ENCODE measurements at places on chromosomes 7 and 10.

DNA sequence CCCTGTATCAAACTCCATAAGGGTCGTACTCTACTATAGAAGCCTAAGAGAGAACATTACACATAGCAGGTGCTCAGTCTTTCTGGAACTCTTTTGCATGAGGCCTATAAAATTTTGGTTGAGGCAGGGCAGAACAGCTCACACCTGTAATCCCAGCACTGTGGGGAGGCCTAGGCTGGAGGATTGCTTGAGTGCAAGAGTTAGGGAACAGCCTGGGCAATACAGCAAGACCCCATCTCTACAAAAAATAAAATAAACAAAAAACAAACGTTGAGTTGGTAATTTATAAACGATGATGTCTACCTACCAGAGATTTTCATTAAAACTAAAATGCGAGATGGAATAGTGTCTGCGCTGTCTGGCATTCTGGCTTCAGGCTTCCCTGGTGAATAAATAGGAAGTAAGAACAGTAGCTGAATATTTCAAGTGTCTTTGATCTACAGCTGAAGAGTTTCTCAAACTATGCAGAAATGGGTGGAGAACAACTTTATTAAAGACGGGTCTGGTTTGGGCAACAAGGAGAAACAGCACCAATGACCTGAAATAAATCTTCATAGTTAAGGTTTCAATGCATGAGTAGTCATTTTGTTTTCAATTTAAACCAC is 774 bp downstream of the PON2 start:
- DNase-seq: no peak

GRCh38 chr10:88657901-88658300 is 6.3 kb upstream of the LIPF start:
- DNase-seq: no peak

DNA sequence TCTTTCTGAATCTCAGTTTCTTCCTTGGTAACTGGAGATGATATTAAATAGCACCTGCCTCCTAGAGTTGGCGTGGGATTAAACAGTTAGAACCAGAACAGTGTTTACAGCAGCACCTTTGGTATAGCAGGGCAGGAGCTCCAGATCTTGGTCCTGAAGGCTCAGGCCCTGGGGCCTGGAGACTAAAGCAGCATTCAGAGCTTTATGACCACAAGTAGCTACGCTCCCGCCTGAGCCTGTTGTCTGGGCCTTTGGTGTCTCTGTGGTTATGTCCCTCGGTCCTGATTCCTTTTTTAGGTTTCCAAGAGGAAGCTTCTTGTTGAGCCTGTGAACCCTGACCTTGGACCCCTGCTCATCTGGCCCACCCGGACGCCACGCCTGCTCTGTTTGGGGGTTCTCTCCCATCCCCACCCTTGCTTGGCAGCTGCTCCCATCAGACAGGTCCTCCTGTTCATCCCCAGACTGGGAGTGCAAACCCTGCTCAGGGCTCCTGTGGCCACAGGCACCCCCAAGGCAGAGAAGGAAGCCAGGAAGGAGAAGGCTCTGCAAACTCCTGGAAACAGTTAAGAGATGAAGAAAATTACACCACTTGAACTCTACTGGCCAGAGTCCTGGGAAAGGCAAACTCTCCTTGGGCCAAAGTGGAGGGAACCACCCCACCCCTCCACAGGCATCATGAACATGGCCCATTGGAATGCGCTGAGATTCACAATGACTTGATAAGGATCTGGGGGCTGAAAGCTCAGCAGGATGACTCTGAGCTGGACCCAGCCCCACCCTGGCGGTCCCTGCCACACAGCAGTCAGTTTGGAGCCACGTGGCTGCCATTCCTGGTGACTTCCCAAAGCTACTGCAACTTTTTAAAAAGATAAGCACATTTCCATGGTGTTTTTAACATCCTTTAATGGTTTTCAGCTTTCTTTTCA is 50.1 kb upstream of the TMEM72 start:
- DNase-seq: no peak

DNA sequence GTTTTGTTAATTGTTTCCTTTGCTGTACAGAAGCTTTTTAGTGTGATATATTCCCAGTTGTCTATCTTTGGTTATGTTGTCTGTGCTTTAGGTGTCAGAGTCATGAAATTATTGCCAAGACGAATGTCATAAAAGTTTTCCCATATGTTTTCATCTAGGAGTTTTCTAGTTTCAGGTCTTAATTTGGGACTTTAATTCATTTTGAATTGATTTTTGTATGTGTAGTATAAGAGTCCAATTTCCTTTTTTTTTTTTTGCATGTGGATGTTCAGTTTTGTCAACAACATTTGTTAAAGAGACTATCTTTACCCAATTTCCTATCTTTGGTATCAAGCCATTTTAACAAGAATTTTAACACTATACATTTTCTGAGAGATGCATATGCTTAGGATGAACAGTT is 432.2 kb downstream of the CNTNAP2 start:
- DNase-seq: no peak

- no peak for DNase-seq
Observed at GRCh38 chr7:144818511-144818910, 17.3 kb downstream of the TPK1 start.

GRCh38 chr10:98168147-98168546 is 33.7 kb downstream of the R3HCC1L start:
- DNase-seq: peak; percentile 9

GRCh38 chr10:50421026-50421719 is 169.9 kb upstream of the ASAH2 start:
- DNase-seq: peak; percentile 33

DNA sequence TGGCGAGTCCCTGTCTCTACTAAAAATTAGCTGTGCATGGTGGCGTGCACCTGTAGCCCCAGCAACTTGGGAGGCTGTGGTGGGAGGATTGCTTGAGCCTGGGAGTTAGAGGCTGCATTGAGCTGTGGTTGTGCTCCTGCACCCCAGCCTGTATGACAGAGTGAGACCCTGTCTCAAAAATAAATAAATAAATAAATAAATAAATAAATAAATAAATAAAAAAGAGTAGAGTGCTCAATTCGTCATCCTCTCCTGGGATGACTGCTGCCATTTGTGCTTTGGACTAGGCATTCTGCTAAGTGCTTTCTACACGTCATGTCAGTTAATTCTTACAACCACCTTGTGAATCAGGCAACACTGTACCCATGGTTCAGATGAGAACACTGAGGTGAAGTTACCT is 130.6 kb downstream of the DOCK1 start:
- DNase-seq: no peak

DNA sequence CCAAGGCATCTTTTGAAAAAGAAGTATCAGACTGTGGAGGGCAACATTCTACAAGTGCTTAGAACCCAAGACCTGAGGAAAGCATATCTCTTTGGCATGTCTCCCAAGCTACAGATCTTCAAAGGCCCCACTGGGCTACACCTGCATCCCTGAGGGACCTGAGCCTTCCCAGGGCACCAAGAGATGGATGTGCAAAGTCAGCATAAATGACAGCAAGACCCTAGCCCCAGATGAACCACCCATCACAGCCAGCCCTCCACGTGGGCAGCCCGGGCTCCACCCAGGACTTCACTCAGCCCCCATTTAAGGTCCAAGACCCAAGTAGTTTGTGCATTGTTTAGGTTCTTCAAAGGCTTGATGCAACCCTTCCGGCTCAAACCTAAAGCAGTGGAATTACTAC is 123.5 kb downstream of the SFMBT2 start:
- no peak for DNase-seq

- no peak for DNase-seq
Observed at GRCh38 chr7:142891490-142892082, 6.0 kb upstream of the TRPV6 start.

- DNase-seq: no peak
Observed at GRCh38 chr10:29428486-29428885, 139.6 kb downstream of the LYZL1 start.

GRCh38 chr10:132068431-132069121 is 2.8 kb downstream of the JAKMIP3 start:
- DNase-seq: no peak

DNA sequence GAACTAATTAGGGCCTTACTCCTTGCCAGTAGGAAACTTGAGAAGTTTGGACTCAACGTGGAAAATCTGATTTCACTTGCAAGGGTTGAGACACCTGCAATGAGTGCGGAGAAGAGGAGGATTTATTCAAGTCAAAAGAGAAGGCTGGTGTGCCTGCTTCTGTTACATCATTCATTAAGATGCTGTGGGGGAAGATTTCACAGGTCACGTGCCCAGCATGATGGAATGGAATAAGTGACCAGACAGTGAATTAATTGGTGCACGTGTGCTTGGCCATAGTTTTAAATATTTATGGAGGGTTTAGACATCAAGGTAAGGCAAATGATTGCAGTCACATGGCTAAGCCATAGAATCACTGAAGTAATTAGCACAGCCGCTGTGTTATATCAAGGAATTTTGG is 155.0 kb downstream of the C7orf25 start:
- no peak for DNase-seq

DNA sequence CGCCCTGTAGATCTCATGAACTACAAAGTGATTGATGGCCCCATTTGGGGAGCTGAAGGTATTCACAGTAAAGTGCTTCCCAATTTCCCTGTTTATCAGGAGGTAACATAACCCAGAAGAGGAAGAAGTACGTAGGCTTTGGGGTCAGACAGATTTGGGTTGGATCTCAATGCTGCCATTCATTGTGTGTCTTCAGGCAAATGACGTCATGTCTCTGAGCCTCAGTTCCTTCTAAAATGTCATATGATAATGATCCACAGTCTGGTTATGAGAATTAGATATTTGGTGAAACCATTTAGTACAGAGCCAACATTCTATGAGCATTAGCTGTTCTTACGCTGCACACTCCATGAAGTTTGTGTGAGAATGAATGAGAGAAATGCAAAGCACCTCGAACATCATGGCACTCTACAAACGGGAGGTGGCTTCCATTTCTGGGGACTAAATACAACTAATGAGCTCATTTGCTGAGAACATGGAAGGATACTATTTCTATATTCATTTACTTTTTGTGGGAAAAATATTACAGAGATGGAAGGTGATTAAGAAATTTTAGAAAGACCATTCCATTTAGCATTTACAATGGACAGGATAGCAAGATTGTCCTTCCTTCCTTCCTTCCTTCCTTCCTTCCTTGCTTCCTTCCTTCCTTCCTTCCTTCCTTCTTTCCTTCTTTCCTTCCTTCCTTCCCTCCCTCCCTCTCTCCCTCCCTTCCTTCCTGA is 13.8 kb upstream of the JCAD start:
- no peak for DNase-seq

GRCh38 chr7:69710768-69711438 is 112.6 kb downstream of the AUTS2 start:
- no peak for DNase-seq

DNA sequence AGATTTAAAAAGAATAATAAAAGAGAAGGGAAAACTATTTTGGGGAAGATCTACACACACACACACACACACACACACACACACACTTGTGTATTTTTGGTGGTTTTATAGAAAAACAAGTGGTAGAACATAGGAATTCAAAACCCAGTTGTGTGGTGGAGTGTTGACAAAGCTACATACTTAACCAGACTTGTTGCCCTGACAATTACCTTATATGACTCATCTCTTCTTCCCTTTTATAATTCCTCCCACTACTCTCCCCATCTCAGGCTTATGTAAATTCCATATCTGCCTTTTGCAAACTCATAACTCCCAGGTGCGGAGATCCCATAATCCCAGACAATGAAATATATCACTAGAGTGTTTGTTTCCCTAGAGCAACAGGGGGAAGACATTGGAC is 873.7 kb downstream of the NXPH1 start:
- DNase-seq: no peak

GRCh38 chr10:119176166-119176565 is 2.4 kb downstream of the PRDX3 start:
- DNase-seq: no peak

- no peak for DNase-seq
Observed at GRCh38 chr10:71687077-71687476, 32.5 kb downstream of the C10orf105 start.

DNA sequence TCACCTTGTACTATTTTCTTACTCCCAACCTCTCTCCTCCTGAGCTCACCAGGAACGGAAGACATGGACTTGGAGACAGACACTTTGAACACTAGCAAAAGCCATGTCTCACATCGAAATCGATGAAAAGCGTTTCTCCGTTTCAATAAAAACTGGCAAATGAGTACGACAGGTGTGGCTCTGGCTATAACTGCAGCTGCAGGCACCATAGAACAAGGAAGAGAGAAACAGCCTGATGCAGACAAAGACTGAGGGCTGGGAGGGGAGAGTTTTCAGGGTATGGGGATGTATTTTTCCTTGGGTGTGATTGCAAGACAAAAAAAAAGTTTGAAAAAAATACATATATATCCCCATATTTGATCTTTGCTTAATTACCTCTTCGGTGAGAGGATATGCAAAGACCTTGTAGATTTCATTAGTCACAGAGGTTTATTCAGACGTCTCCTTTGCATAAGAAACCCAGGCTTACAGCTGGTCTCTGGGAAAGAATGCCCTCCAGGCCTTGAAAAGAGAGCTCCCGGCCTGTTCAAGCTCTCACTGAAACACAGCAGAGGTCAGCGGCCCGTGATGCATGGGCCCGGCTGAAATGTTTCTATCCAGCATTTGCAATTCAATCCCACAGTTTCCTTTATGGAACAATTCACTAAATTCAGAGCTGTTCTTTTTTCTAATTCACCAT is 63.1 kb downstream of the TLL2 start:
- DNase-seq: no peak

DNA sequence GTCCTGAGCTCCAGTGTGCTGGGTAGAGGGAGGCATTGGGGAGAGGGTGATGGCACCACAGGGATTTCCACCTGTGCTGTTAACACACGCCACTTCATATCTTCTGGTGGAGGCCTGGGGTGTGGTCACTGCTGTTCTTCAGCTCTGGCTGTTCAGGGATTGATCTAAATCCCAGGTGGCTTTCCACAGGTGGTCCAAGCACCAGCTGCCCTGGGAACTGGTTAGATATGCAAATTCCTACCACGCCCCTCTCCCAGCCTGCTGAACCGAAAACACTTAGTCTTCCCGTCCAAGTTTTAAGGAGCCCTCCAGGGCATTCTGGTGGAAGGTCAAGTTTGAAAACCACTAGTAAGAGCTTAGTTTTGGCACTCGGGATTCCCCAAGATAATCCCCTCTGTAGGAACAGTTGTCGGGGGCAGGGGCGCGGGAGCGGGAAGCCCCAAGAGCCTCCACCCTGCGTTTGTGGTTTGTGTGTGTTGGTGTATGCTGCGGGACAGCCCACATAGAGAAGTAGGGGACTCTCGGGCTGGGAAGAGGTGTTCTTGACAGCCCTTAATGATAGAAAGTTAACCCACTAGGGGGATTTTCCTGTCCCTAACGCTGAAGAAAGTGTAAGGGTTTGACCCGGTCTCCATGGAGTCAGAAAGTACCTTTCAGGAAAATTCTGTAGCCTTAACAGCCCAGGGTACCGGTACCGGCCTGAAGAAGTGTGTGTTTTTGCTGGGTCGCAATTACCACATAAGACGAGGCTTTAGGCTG is 5.1 kb downstream of the DEPP1 start:
- DNase-seq: peak; percentile 17

GRCh38 chr10:100479037-100479436 is 16.2 kb downstream of the WNT8B start:
- DNase-seq: no peak

GRCh38 chr7:103996017-103996551 is 6.6 kb upstream of the RELN start:
- no peak for DNase-seq

GRCh38 chr10:7388602-7389001 is 22.2 kb downstream of the SFMBT2 start:
- no peak for DNase-seq

- DNase-seq: no peak
Observed at GRCh38 chr10:68103901-68104300, 5.4 kb upstream of the MYPN start.

Data from right kidney (tissue), 9 donors.